ENCODE measurements at places on chromosomes 5 and 9.

DNA sequence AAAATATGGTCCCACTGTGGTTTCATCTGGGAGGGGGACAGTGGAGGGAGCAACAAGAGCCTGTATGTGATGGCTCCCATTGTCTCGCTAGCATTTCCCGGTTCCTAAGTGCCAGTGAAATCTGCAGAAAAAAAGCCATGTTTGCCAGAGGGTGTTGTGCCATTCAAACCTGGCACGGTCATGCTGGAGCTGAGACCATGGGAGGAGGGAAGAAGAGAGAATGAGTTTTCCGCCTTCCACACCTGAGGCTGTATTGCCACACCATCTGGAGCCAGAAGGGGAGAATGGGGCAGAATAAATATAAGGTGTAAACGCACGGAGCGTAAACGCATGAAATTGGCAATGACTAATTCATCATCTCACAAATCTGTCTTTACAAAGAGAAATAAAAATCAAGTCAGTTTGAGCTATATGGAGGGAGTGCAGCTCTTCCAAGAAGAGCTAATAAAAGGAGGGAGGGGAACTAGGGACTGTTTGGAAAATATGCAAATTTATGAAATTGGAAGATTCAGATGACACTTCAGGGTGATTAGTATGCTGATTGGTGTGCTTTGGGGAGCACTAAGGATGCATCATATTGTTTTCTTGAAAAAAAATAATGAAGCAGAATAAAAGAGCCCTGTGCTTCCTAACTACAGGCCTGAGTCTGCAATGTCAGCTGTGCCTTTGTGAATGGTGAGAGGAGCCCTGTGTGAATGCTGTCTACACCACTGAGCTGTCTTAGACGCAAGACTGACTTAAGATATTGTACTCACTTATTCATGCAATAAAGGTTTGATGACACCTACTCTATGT, 237.9 kb downstream of the NSG2 start:
- DNase-seq, result no peak

DNA sequence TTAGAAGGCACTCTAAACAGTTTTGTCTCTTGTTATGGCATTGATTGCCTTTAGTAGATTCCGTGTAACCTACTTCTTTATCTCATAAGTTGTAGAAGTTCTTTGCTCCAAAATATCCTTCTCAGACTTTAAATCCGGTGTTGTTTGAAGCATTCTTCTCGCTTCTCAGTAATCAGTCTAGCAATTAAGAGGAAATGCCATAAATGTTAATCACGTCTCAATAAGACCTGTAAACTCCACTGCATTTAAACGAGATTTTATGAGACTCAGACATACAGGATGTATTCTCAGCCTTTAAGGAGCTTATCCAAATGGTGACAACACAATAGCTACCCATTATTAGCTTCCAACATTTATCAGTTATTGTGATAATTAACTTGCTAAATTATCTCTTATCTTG, 7.7 kb upstream of the C5 start:
- DNase-seq, result no peak

GRCh38 chr5:1076406-1076805, 35.5 kb downstream of the SLC12A7 start:
- no peak for DNase-seq

- no peak for DNase-seq
These were observed 81.0 kb downstream of the DCP2 start for GRCh38 chr5:113057557-113057984.

DNA sequence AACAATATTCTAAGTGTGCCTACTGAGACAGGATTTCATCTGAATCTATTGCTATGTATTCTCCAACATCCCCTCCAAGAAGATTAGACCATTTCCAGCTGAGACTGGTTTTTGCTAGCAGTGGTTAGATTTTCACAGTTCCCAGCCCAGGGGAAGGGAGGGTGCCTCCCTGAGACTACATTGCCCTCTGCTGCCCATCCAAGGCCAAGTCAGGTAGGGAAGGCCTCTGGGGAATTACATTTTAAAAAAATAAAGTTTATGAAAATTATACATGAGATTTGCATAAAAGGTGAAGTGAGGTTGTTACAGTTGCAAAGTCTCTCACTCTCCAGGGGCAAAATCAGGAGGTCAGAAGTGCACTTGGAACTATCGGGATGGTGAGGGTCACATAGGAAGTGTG, 28.0 kb upstream of the SYK start:
- DNase-seq, result no peak

DNA sequence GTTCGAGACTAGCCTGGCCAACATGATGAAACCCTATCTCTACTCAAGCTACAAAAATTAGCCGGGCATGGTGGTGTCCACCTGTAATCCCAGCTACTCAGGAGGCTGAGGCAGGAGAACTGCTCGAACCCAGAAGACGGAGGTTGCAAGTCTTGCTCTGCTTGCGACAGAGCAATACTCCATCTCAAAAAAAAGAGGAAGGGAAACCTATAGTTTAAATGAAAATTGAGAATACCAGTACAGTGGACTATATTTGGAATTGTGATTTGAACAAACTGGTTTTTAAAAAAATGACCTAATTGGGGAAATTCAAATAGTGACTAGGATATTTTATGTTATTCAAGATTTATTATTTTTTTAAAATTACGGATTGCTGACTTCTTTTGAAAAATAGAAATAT, 33.2 kb downstream of the DIAPH1 start:
- no peak for DNase-seq

DNA sequence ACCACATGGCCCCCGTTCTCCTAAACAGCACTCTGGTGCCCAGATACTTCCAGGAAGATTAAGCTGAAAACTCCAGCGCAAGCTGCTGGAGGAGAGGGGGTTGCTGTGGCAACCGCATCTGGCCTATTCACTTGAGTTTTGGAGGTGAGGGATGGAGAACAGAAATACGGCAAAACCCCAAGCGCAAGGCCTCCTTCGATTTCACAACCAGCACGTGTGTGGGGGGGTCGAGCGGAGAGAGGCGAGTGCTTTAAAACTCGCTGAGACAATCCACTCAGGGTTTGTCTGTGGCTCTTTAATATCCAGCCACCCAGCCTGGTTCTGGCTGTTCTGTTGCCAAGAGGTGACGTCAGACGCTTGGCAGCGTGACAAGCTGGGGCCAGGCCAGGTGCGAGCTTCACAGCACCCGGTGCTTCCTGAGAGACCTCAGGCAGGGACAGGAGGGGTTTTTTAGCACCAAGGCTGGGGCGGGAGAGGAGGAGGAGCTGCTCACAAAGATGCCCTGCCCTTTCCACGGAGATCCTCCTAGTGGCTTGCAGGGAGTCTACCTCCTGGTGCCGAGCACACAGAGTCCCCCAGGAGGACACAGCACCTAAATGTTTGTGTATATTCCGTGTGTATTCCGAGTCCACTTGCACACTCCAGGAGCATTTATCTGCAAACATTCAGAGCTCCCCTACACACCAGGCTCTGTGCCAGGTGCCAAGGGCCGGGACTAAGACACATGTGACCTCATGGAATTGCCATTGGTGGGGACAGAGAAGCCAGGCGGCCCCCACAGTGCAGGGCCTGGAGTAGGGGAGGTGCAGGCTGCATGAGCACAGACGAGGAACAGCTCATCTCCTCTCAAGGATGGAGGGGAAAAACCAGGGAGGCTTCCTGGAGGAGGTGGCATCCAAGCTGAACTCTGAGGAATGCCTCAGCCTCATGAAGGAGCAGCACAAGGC, 194.6 kb downstream of the OLFM1 start:
- peak; percentile 60 for DNase-seq

- peak; percentile 50 for DNase-seq
These were observed 2.3 kb upstream of the FUT7 start for GRCh38 chr9:137034039-137034708.

GRCh38 chr9:9124616-9125015, 1325.0 kb upstream of the DMAC1 start:
- peak; percentile 11 for DNase-seq

GRCh38 chr9:130208600-130209347, 36.6 kb downstream of the NCS1 start:
- peak; percentile 26 for DNase-seq

DNA sequence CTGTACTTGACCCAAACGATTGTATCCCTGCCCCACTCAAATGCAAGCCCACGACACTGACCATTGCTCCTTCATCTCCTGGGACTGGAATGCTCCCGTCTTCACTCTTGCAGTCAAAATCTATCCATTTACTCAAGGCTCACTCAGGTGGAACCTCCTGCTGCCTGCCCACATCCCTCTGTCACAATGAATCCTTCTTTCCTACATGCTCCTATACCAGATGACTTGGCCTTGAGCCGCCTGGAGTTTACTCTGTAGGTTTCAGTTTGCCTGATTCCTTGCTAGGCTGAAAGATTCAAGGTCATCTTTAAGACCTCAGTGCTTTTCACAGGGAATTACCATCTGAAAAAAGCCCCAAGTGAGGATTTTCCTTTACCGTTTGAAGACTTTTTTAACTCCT, 264.1 kb downstream of the GLIS3 start:
- no peak for DNase-seq

All from A172 (cell line).